ENCODE measurements at places on chromosomes 12 and 14.

GRCh38 chr12:27057543-27057942 is 24.8 kb downstream of the C12orf71 start:
- no peak for DNase-seq

DNA sequence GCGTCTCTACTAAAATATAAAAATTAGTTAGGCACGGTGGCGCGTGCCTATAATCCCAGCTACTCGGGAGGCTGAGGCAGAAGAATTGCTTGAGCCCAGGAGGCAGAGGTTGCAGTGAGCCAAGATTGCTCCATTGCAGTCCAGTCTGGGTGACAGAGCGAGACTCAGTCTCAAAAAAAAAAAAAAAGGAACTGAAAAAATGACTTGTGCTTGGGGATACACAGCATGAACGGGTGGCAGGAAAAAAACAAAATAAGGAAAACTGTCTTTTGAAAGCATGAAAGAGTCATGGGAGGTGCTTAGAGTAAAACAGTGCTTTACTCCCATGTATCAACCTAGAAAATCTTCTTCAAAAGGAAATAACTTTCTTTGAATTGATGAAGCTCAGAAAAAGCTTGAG is 80.8 kb downstream of the TMTC1 start:
- DNase-seq = no peak

GRCh38 chr14:22194664-22195063 is 394.4 kb downstream of the DAD1 start:
- DNase-seq = no peak

DNA sequence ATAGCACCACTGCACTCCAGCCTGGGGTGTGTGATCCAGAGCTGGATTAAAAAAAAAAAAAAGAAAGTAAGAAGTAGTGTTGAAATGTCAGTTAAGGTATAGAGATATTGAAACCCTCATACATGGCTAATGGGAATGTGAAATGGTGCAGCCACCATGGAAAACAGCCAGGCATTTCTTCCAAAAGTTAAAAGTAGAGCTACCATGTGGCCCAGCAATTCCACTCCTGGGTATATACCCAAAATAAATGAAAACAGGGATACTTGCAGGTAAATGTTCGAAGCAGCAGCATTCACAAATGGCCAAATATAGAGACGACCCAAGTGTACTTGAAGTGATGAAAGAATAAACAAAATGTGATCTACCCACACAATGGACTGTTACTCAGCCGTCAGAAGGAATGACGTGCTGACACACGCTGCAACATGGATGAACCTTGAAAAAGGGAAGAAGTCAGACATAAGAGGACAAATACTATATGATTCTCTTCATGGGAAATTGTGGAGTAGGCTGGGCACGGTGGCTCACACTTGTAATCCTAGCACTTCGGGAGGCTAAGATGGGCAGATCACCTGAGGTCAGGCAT is 15.2 kb downstream of the IL31 start:
- DNase-seq = no peak

DNA sequence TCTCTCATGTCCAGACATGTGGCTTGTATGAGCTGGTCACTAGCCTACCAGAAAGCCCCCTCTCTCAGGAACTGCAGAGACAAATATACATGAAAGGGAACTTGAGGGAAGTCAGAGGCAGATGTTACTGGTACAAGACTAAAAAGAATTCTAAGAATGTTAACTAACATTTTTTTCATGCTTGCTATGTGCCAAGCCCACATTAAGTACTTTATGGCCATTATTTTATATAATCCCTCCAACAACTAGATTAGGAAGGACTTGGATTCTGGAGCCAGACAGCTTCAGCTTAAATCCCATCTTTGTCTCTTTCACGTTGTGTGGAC is 24.6 kb downstream of the TTC9 start:
- no peak for DNase-seq

DNA sequence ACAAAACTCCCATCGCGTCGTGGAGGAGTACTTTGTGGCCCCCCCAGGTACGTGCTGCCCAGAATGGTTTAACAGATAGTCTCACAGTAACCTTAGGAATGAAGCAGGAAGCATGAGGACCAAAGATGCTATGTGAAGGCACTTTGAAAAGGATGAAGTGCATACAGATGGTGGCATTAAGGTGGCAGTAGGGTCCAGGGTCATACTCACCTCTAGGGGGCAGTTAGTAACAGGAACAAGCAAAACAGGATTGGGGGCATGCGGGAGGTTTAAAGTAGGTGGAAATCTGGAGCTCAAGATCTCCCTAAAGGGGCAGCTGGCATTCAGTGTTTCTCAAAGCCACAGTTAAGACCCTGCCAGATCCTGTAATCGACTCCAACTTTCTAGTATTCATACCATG is 10.9 kb downstream of the GATC start:
- DNase-seq = no peak

- no peak for DNase-seq
These were observed 352.0 kb downstream of the ZFP36L1 start for GRCh38 chr14:68440820-68441219.

DNA sequence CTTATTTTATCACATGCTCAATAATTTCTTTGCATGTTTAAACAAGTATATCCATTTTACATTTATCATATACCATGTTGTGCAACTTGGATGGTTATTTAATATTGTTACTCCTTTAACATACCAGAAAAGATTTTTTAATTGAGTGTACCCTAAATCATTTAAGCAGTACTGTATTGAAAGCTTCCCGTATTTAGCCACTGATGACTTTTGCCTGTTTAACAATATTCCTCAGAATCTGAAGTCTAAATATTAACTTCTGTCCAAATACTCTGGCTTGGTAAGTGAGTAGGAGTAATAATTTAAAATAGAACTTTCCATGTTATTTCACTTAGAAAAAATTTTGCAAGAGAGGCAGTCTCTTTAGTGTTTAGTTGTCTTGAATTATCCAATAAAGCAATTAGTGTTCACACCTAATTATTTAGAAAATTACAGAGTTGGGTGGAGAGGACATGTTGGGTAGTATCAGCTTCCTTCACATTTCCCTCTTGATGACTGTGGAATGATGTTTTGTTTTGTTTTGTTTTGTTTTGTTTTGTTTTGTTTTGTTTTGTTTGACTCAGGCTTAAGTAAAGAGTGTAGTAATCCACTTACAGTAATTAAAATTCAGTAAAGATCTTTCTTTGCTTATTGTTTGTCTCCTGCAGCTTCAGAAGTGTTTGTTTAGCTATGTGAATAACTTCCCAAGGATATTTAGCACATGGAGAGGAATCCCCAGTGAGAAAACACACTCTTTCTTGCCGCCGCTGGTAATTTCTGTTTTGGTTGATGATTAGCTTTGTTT is 59.5 kb downstream of the DAAM1 start:
- DNase-seq = no peak

- peak; percentile 52 for DNase-seq
These were observed 41.3 kb upstream of the EIF5 start for GRCh38 chr14:103292426-103293374.

DNA sequence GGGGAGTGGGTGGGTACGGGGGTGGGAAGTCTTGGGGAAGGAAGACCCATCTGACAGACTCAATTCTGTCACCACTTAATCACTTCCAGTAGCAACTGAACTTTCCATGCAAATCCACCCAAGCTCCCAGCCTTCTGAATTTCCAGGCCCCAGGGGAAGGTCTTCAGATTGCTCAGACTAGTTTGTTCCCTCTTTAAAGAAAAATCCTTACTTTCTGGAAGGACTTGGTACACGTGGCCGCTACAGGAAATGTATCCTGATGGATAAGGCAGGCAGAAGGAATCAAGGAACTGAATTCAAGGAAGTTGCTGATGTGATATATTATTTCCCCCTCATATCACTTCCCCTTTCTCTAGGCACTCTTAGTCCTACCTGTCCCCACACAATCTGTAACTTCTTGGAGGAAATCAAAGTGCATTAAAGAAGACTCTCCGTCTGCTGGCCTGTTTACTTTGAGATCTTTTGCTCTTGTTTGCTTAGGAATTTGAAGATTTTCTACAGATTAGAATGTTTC is 6.4 kb downstream of the NFKBIA start:
- no peak for DNase-seq

DNA sequence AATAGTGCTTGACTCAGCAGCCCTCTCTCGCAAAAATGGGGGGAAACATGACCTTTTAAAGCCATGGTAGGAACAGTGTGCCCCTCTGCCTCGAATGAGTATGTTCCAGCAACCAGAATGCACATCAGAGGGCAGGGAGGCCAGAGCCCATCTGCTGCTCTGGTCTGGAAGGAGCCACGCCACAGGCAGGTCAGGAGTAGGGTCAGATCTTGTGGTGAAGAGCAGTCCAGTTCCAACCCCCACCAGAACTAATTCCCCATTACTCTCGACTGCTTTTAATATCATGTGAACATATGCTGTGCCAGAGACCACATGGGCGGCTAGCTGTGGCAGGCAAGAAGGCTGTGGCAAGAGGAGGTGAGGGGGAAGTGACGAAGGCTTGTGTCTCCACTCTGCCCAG is 34.6 kb upstream of the TMX1 start:
- no peak for DNase-seq

DNA sequence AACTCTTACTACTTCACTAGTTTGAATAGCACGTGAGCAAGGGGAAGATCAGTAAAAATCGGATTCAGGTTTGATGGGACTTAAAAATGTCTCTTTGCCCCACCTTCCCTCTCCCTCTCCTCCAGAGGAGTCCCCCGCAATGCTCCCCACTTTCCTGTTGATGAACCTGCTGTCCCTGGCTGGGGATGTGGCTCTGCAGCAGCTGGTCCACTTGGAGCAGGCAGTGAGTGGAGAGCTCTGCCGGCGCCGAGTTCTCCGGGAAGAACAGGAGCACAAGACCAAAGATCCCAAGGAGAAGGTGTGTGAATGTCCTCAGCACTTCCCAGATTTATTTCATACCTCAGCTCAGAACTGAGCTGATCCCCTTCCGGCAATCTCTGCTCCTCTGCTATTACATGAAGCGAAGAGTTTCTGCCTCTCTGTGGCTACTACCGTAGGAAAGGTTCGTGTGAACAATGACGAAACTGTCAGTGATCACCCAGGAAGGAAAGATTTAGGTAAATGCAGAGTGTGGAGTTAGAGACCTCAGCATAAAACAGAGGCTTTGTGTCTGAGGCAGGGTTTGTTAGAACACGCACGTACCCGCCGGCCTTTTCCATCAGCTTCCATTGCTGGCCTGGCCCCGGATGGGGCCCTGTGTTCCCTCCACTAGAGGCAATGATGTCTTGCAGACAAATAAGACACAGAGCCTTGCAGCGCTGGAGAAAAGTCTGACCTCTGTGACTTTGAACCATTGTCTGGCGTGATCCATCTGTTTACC is 7.4 kb upstream of the GAPDH start:
- no peak for DNase-seq

DNA sequence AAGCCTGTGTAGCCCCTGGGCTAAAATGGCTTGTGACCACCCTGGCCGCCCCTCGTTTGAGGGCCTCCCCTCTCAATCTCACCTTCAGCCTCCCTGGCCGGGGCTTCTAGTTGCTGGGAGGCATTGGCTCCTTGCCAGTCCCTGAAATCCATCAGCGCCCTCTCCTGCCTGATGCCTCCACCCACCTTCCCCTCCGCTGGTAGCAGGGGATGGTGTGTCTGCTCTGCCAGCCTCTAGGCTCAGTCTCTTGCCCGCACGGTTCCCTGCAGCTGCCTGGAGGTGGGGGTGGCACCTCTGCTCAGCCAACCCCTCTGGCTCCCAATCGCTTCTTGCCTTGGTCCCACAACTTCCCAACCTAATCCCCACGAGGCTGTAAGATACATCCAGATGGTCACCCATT is 167.9 kb downstream of the PHETA1 start:
- DNase-seq = no peak

- no peak for DNase-seq
These were observed 217.3 kb upstream of the CPNE8 start for GRCh38 chr12:39122562-39123204.

DNA sequence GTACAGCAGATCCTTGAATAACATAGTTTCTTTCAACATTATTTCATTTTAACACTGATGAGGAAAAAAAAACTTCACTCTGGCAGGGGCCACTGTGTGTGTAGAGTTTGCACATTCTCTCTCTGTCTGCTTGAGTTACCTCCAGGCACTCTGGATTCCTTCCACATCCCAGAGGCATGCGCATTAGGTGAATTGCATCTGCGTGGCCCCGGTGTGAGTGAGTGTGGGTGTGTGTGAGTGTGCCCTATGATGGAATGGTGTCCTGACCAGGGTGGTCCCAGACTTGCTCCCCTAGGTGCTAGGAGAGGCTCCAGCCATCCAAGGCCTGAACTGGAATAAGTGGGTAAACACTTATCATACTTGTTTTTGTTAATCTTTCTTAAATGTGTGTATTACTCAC is 90.6 kb upstream of the LRIG3 start:
- no peak for DNase-seq

GRCh38 chr12:116135209-116135930 is 142.1 kb downstream of the MED13L start:
- no peak for DNase-seq

GRCh38 chr12:89863493-89863938 is 154.9 kb upstream of the ATP2B1 start:
- DNase-seq = peak; percentile 29

DNA sequence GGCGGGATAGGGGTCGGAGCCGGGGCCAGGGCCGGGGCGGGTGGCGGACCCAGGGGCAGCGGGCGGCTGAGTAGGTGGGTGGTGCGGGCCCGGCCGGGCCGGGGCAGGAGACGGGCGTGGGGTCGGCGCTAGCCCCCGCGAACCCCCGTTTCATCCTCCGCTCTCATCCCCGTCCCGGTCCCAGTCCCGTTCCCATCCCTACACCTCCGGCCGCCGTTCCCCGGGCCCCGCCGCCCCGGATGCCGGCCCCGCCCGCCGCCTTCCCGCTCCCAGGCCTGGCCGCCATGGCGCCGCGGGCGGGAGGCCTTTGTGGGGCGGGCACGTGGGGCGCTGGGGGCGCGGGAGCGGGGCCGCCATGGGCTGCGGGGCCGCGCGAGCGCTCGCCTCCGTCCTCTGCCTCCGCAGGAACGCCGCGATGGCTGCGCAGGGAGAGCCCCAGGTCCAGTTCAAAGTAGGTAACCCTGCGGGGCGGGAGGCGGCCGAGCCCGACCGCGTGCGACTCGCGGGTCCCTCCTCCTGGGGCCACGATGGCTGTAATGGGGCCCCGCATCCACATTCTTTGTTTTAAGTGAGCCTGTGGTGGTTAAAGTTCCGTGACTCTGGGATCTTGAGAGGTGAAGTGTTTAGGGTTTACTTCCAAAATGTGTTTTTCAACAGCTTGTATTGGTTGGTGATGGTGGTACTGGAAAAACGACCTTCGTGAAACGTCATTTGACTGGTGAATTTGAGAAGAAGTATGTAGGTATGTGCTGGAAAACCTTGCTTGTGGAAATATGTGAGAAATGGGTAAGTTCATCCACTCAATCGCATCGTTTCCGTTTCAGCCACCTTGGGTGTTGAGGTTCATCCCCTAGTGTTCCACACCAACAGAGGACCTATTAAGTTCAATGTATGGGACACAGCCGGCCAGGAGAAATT is 572 bp downstream of the RAN start:
- DNase-seq = peak; percentile 28

GRCh38 chr12:91230841-91231240 is 48.2 kb upstream of the DCN start:
- no peak for DNase-seq

GRCh38 chr14:41973178-41973577 is 366.5 kb downstream of the LRFN5 start:
- DNase-seq = no peak

- DNase-seq = no peak
These were observed 236.2 kb upstream of the FLRT2 start for GRCh38 chr14:85293612-85294234.
